ENCODE measurements at places on chromosomes 12 and 14.

DNA sequence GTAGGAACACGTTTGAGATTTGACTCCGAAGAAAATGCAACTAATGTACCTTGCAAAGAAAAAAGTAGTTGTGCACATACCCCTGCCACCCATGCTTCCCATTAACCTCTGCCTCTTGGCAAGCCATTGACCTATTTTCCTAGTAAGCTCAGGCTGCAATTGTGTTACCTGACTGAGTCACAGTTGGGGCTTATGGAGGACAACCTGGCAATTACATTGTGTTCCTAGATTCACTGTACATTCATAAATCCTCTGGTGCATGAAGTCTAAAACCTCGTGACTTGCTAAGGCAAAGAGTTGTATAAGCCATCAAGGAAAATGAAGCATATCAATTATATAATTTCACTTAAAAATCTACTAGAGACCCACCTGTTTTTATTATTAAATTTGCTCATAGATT, 62.0 kb upstream of the DUSP6 start:
- DNase-seq: no peak

- no peak for DNase-seq
These were observed 56.9 kb downstream of the TESC start for GRCh38 chr12:117042171-117042842.

- no peak for DNase-seq
These were observed 21.6 kb downstream of the TMTC2 start for GRCh38 chr12:82708061-82708879.

DNA sequence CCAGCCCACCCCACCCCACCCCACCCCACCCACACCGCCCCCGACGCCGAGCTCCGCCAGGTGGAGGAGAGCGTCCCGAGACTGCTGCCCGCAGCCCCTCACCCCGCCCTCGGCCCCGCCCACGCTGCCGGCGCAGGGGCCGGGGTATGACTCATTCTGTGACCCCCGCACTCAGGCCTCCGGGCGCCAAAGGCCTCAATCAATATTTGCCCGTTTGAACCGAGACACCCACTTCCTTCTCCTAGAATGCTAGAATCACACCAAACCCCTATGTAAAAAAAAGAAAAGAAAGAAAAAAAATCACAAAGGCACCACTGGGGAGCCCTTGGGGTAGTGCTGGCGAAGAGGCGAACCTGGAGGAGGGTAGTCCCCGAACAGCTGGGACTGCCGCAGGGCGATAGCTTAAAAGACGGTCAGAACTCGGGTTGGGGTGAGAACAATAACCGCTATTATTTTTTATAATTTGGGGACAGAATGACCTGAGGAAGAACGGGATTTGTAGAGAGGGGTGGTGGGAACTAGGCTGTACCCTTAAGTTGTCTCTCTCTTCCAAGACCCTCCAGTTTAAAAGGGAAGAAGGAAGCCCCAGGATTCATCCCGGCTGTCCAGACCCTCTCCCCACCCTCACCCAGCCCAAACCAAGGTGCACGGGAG, 894 bp downstream of the KRT8 start:
- no peak for DNase-seq

- DNase-seq: no peak
These were observed 41.5 kb downstream of the FRS2 start for GRCh38 chr12:69511469-69512267.

- no peak for DNase-seq
These were observed 43.8 kb upstream of the CLMN start for GRCh38 chr14:95363468-95363954.

DNA sequence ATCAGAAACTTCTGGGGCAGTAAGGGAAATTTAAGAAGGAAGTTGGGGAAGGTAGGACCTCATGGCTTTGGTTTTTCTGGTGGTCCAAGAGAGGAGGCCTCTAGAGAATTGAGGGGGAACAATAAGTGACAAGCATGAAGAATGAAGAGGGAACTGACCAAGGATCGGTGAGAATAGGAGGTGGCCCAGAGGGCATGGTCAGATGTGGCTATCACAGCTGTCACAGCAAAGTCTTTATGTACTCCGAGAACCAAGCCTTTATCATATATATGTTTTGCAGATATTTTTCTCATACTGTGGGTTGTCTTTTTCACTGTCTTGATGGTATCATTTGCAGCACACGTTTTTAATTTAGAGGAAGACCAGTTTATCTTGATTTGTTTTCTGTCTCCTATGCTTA, 64.3 kb downstream of the PPP2R5C start:
- no peak for DNase-seq
